Activated T-helper 9 cell treated with anti-CD3 and anti-CD28 coated beads, Interleukin-2, amount 50 U/mL, for 16 hours (primary cell): ENCODE measurements at places on chromosomes 5 and 9.

DNA sequence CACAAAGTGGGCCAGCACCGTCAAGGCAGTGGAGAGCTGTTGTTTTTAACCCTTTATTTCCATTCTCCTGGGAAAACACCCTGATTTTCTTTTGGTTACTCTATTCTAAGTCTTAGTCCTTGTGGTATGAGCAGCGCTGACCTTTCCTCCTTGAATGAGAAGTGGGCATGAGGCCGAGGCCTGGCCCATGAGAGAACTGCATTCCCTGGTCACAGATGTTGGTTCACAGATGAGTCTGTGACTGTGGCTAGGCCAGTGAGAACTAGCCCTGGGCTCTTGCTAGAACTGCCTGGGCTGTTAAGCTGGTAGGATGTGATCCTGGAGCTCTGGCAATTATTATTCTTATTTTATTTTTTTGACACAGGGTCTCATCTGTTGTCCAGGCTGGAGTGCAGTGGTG lies 71.7 kb upstream of the KLF9 start:
- DNase-seq = no peak

DNA sequence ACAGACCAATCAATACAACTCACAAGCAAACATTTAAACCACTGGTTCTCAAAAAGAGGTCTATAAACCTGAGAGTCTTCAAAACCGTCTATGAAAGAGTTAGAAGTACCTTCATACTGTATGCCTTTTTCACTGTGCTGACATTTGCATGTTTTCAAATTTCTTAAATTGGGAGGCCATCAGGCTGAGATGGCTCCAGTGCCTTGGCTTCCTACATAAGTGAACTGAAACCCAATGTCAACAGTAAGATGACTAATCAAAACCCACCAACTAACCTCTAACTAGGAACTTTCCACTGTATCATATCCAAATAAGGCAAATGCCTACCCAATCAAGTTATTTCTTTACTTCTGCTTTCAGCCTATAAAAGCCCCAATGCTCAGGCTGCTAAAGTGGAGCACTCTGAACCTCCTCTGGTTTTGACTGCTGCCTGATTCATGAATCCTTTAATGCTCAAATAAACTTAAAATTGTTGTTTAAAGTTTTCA lies 35.1 kb downstream of the FAM13B start:
- DNase-seq = no peak

- no peak for DNase-seq
Observed at GRCh38 chr9:125754096-125754495, 6.9 kb downstream of the PBX3 start.

DNA sequence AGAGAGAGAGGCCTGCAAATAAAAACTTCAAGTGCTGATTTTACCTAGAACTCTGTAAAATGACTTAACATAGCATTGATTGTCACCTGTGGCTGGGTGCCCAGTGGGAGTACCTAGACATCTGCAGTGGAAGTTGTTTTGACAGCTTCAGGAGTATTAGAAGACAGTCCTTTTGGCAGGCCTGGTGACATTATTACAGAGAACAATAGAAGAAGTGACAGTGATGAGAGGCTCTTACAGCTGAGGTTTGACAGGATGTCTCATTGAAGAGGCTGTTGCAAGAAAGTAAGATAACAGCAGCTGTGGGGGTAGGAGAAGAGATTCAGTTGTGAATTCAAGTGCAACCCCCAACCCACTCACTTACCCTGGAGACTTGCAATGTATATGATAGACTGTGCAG lies 27.9 kb upstream of the MUSK start:
- DNase-seq = no peak

DNA sequence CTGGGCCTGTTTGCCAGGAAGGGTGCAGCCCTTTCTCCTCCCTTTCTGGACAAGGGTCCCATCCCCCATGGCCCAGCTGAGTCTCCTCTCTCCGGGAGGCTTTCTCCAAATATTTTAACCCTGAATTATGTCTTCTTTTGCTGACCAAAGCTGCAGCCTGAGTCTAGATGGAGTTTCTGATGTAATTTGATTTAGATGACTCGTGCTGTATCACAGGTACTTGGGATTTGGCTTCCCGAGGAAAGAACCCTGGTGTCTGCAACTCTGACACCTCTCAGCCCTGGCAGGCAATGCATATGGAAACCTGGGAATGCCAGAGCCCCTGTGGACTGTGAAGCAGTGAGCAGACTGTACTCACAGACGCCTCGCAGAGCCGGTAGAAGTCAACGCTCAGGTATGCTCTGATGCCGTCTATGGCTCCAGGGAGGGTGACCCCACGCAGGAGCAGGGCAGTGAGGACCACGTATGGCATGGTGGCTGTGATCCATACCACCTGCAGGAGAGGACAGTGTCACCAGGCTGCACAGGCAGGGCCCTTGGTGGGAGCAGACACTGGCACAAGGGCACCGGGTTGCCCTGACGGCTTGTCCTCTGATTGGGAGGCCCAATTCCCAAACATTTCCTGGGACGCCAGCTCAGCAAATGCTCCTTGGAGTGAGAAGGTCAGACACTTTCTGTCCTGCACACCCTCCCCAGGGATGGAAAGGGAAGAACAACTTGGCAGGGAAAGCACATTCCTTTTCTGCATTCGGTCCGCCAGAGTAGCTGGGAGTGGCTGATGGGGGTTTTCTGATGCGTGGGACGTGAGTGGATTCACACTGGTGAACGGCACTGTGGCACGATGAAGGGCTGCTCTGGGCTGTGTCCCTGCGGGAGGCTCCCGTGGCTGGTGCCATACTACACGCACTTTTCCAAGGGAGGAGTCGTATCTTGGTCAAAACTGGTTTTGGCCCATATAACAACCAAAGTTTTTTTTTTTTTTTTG lies 24.7 kb downstream of the SLC6A3 start:
- DNase-seq = no peak

- no peak for DNase-seq
Observed at GRCh38 chr5:87311405-87312279, 44.0 kb downstream of the RASA1 start.

DNA sequence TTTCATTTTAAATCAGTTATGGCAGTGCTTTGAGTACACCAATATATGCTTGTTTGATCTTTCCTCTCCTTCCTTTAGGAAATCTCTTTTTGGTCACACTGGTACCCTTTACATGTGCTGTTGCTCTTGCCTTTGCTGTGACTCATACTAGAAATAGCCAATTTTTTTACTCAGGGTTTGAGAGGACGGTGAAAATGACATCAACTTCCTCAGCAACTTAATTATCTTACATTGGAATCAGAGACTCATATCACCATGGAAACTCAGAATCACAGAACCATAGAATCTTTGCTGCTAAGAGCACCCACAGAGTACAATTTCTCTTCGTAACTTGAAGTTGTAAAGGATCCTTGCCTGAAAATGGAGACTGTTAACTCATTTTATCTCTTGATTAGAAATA lies 13.8 kb upstream of the ZNF300 start:
- DNase-seq = no peak

DNA sequence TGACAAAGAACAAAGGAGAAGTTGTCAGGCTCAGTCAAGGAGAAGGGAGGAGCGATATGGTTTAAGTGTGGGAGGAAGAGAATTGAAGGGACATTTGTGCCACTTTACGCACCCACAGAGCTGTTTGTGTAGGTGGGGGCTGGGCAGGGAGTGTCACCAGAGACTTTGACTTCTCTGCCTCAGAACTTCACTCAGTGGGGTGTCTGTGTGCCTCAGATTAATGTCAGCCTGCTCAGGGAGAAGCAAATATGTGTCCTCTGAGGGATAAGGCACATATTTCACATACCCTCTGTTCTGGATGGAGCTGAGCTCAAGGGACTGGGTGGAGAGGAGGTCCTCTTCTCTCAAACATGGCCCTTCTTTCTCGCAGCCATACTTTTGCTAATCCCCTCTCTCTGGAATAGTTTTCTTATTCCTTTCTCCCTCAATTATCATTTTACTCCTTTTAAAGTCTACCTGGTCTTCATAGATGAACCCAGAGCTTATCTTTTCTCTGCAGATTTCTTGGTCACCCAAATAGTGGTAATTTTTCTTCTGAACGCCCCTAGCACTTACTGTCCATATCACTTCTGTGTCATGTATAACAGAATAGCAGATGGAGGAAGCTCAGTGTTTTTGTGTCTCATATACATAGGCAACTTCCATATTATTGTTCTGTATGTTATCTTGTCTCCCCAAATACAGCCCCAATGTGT lies 77.0 kb downstream of the IQGAP2 start:
- no peak for DNase-seq

DNA sequence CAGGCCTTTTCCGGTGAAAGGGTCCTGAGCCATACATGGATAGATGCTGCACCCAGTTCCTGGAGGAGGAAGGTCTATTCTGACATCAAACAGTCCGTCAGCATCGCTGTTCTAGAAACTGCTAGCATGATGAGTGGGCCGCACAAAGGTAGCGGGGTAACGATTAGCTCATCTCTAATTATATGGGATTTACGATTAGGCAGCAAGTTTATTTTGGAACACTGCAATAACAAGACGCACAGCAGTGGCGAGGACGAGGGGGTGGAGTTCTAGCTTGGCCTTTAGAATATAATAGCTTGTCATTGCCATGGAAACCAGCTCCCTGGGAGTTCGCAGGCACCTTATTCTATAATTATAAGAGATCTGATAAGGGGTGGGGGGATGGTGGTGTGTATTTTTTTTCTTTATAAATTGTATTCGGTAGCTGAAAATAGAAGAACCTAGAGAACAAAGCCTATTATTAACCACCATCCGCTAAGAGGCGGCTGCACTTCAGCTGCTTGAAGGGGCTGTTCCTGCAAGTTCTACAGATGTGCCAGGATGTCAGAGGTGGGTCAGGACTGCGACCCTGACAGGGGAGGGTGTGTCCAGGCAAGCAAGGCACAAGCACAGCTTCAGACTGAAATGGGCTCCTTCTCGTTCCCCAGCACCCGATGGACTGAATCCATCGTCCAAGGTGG lies 311.0 kb downstream of the AGTPBP1 start:
- DNase-seq = no peak

- DNase-seq = no peak
Observed at GRCh38 chr9:68492806-68493205, 47.9 kb downstream of the TMEM252 start.

DNA sequence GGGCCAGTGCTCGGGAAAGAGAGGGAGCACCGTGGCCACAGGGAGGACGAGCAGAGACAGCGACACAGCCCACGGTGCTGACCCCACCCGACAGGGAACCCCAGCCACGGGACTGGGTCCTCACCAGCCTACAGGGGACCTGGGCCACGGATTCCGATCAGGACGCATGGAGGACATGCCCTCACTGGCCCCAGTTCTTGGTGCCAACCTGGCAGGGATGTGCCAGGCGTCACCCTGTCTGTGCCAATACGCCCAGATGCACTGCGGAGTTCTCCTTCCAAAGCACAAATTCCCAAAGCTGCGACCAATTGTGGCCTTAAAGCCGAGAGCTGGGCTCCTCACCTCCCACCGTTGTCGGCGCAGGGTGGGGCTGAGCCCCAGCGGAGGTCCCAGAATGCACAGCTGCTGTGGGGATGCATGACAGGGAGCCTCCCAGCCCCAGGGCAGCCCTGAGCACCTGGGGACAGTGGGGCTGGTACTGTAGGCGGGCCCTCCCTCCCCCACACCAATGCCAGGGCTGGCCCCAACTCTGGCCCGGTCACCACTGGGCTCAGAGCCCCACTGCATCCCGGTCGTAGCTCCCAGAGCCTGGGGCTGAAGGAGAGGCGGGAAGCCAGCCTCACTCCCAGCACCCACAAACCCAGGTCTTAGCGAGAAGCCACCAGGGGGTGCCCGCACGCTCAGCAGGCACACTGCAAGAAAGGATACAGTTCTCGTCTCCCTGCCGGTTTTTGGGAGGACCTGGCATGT lies 44.2 kb downstream of the NKD2 start:
- DNase-seq = no peak

- no peak for DNase-seq
Observed at GRCh38 chr9:13431222-13431536, 151.7 kb upstream of the MPDZ start.

DNA sequence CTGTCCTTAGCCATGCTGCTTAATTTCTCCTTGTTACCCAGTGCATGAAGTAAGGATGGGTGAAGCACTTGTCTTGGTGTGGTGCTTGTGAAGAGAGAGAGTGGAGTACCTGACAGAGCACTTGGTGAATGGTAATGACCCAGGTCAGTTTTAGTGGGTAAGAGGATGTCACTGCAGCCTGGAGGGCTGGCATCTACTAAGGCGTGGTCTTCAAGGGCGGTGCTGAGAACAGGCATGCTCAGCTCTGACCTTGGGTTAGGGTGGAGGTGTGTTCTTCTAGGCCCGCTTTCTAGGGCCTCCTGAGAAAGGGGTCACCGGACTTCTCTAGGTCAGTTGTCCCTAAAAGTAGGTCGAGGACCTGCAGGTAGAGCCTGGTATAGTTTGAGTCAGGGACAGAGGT lies 25.7 kb downstream of the SH3GL2 start:
- no peak for DNase-seq

DNA sequence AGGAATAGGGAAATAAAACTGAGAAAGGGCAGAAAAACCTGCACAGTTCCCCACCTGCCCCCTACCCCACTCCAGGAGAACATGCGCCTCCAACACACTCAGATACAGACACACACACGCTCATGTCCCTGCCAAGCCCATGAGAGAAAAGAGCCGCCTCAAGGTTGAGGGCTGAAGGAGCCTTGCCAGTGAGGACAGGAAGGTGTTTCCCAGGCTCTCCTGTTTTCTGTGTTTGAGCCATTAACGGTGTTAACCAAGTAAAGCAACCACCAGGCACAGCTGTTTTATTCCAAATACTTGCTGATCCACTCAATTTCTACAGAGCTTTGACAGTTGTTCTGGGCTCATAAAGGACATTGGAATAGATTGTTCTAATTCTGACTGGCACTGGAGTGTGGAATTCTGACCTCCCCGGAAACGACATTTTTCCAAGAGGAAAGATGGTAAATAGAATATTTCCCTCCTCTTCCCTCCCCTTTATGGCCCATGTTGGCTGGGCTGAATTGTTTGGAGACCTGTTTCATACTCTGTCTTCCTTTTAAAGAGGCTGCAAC lies 238.0 kb downstream of the DMAC1 start:
- DNase-seq = no peak

- DNase-seq = peak; percentile 23
Observed at GRCh38 chr9:125558453-125559092, 148.4 kb downstream of the MAPKAP1 start.

- DNase-seq = no peak
Observed at GRCh38 chr9:137721479-137721878, 102.7 kb downstream of the EHMT1 start.

DNA sequence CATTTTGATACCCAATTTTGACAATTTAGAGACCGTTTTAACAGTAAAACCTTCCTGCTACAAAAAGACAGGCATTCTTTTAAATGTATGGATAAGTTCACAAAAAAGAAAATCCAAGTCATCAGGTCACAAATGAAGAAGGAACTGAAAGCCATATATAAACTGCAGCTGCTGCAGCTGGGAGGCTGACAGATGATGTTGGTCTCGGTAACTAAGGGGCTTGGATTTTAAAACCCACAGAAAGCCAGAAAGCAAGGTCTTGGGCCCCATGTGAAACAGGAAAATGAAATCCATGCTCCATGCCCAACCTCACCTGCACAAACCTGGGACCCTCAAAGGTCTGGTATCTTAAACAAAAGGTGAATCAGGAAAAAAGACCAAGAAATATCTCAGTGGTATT lies 15.7 kb upstream of the C5orf34 start:
- DNase-seq = no peak
